ENCODE measurements at places on chromosomes 5 and 9. TPM values are rescaled to one million over a fixed set of nuclear protein-coding genes. Genes with fewer than 3 reads are reported as not detected.
A peak's percentile ranks its signal among the peaks of the same experiment; 100 is the strongest.

The CCNJL gene
- 9.8 TPM for total RNA-seq

GRCh38 chr9:82410306-82410705 is 421.7 kb downstream of the SPATA31D1 start:
- DNase-seq = no peak

The DNAJB5 gene
- 18.3 TPM for total RNA-seq

DNA sequence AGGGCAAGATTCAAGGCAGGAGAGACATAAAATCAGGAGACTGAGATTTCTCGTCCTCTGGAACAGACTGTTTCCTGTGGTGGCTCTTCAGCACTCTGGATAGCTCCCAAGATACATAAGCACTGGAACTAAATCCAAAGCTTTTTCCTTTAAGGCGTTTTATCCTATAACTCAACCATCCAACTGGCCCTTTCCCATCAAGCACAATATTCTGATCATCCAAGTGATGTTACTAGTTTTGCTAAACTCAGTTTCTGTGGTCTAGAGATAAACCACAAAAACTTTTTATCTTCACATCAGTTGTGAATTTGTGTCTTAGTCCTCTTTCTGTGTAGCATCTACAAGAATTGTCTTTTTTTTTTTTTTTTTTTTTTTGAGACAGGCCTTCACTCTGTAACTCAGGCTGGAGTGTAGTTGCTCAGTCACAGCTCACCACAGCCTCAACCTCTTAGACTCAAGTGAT is 299.4 kb downstream of the COX7C start:
- DNase-seq = no peak

DNA sequence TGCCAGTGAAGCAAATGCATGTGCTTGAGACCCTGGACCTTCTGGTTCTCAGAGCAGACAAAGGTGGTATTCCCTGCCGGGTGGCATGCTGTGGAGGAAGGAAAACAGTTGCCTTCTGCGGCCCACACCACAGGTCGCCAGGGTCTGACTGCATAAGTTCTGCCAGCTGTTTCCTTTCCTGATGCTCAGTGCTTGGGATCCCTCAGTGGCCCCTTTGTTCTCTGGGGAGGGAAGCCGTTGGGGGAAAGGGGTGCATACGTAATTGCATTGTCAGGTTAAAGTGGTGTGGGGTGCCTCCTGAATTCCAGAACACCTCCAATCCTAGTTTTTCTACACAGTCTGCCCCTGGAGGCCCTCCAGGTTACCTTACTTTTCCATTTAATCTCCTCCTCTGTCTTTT is 43.1 kb upstream of the SLC2A8 start:
- DNase-seq = no peak

DNA sequence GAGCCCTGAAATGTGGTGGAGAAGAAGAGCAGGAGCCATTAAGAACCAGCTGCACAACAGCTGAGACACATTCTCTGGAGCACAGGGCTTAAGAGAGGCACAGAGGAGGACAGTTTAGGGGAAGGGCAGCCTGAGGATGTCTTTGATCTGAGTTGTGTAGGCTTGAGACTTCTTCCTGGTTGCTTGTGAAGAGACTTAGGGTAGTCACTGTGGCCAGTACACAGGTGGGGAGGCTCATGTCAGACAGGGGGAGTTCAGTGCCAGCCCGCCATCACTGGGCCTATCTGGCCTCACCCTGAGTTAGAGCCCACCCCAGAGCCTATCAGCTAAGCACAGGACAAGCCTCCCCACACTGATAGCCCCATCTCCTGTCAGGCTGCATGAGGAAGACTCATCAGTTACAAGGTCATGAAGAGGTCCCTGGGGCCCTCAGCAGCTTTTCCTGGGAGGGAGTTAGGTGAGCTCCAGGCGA is 19.8 kb downstream of the SLC22A4 start:
- DNase-seq = no peak

DNA sequence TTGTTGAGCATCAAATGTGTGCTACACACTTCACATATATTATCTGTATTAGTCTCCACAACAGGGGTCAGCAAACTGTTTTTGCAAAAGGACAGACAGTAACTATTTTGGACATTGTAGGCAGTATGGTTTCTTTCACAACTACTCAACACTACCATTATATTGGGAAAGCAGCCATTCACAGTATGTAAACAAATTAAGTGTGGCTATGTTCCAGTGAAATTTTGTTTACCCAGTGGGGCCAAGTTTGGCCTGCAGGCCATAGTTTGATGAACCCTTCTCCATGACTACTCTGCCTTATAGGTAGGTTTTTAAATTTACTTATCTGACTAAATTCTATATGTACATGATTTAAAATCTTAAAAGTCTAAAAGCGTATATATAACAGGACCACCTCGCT is 13.0 kb upstream of the FAM151B start:
- DNase-seq = no peak

DNA sequence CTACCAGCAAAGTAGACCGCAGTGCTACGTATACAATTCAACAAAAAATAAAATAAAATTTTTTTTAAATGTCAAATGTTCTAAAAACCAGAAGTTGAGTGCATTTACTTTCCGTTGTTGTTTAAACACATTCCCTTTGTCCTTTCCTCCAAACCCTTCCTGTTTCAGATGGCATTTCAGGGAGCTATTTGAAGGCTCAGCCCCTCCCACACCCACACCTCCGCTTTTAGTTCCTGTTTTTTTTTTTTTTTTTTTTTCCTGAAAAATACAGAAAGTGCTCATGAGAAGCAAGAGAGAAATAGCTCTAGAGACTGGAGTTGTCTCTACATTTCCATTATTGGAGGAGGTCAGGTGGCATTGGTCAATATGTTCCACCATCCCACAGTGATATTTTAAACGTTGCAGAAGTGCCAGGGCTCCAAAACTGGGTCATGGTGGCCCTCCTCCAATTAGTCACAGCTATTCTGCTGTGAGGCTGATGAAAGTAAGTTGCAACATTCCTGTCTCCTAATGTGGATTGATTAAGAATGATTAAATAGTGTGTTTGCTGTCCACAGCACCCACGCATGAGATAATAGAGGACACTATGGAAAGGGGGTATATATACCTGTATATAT is 106.9 kb downstream of the GABRG2 start:
- no peak for DNase-seq

DNA sequence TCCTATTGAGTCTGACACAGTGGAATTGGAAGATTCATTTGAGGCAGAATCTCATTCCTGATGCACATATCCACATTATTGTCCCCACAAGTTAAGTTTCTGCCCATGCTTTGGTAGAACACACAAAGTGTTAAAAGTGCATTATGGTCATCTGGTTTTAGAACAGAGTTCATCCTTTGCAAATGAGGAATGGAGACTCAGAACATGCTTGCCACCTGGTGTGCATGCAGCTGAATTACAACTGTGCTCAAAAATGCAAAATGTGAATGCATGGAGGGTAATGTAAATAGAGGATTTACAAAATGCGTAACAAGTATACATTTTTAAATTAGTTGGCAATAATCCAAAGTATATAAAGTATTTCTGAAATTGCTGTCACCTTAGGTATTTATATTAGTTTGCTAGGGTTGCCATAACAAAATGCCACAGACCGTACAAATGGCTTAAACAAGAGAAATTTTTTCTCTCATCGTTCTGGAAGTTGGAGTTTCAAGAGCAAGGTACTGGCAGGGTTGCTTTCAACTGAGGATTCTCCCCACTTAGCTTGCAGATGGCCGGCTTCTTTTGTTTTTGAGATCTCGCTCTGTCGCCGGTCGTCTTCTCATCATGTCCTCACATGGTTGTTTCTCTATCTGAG is 671.1 kb downstream of the TAF11L14 start:
- no peak for DNase-seq

DNA sequence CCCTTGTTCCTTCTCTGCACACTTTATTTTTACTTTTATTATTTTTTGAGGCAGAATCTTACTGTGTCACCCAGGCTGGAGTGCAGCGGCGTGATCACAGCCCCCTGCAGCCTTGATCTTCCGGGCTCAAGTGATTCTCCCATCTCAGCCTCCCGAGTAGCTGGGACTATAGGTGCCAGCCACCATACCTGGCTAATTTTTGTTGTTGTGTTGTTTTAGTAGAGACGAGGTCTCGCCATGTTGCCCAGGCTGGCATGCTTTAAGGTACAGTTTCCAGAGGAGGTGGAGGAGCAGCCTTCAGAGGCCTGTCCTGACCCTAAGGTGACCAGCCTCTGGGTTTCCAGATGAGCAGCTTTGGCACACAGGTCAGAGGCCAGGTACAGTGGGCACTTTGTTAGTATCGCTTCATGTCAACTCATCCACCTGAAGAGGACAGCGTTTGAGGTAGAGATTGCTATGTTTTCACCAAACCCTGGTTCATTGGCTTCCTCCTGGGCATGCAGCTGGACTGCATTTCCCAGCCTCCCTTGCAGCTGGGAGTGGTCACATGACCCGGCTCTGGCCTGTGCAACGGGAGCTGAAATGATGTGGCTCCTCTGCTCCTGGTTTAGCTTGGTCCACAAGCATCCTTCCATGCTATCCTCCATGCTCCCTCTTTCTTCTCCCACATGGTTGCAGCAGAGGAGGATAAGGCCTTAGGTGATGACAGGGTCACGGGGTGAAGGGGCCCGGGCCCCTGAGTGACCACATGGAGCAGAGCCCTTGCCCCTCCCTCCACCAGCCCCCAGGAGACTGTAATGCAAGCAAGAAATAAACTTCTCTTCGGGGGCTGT is 139.3 kb upstream of the IER5L start:
- DNase-seq = peak; percentile 40

DNA sequence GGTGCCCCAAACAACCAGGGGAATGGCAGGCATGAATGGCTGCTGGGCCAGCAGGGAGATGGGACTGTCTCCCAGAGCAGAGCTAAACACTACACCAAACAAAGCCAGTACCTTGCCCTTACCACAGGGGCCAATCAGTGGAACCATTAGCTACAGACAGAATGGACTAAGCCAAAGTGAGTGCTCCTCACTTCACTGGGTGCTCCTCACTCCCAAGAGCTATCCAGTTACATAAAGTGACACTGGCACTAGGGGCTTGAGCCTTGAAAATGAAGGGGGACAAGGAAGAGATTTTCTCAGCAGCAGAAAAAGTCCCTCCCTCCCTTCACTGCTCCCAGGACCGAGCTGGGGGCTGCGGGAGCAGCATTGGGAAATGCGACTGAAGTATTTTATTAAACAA is 110.9 kb upstream of the SHB start:
- no peak for DNase-seq

The LCP2 gene
- 7.3 TPM for total RNA-seq

The PCDHB4 gene
- total RNA-seq = 3.2 TPM

The ABHD17B gene
- total RNA-seq = 34.3 TPM

DNA sequence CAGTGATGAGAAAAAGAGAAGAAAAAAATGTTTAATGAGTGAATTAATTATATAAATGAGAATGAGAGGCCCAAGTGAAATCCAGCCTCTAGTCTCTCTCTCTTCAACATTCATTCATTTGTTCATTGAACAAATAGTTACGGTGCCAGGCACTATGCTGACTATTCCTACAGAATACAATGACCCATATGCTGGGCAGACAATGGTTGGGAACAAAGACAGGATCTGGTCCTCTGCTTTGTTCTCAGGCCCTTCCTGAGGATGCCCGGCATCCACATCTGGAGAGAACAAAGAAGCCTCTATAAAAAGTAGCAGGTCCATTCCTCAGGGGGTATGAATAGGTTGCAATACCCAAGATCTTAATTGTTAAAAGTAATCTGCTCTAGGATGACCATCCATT is 6.9 kb downstream of the ADAM19 start:
- DNase-seq = no peak

GRCh38 chr9:2178034-2178734 is 163.0 kb downstream of the SMARCA2 start:
- DNase-seq = peak; percentile 35

GRCh38 chr9:120872791-120873502 is 4.0 kb downstream of the PHF19 start:
- no peak for DNase-seq

DNA sequence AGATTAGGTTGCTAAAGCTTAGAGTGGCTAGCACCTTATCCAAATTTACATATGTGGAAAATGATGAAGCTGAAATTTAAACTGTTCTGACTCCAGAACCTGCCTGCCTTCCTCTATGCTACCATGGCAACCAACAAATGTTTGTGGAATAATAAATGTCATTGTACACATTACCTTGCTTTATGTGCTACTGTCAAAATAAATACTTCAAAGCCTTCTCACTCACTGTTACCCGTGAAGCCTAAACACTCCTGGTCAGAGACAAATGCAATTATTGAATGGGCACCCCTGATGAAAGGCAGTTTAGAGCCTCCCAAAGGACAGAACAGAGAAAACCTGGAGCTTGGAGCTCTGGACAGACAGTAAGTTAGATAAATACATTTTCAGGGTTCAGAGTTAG is 158.6 kb downstream of the FAM114A2 start:
- no peak for DNase-seq

GRCh38 chr9:35813434-35814105 is 1.3 kb downstream of the HINT2 start:
- DNase-seq = no peak

The BRINP1 gene
- total RNA-seq = not detected

The KCNT1 gene
- total RNA-seq = not detected

DNA sequence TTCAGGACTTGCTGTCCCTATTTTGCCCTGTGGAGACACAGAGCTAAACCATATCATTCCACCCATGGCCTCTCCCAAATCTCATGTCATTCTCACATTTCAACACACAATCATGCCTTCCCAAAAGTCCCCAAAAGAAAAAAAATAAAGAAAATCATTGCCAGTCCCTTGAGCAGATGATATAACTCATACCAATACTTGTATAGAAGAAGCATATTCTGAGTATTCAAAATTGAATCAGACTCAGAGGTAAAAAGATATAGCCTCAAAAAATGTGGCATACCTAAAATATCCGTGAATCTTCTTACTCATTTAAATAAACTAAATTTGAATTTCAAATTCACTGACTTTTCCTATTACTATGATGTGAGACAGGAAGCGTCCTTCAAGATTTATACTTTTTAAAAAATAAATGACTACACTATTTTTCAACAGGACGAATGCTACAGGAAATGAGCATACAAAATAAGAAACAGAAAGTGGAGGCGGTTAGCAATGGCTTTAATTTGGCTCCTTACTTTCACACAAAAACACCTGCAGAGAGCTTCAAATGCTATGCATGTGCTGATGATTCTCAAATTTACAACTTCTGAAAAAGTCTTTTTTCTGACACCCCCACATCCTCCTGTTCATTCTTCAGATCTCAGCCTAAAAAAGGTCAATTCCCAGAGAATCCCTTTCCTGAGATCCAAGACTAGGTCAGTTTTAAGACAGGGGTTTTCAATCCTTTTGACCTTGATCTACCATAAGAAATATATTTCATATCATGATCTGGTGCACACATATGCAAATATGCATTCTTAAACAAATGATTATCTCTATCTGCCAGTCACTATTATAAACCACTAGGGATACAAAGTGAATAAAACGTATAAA is 39.6 kb upstream of the DMXL1 start:
- DNase-seq = no peak

GRCh38 chr9:133163504-133164172 is at the start of gene GBGT1:
Gene GBGT1, minus strand, starts transcription at chr9:133163914. Its CDS starts 1,502 bp downstream, at chr9:133162412.
- peak; percentile 69 for DNase-seq

DNA sequence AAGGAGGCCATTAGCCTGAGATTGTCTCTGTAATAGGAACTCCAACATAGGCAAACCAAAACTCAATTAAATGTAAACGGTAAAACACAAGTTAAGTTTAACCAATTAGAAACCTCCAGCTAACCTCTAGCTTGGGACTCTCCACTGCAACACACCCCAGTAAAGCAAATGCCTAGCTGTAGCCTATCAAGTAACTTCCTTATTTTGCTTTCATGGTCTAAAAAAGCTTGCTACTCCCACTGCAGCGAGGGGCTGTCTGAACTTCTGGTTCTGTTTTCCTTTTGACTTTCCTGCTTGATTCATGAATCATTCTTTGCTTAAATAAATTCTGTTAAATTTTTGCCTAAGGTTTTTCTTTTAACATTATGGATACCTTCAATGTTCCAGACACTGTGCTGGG is 24.4 kb upstream of the C5orf46 start:
- no peak for DNase-seq
